ENCODE measurements at places on chromosomes 6 and 20.

- DNase-seq: no peak
These were observed 4.9 kb upstream of the MLN start for GRCh38 chr6:33808641-33809180.

- no peak for DNase-seq
These were observed 55.4 kb downstream of the ZDHHC14 start for GRCh38 chr6:157436219-157436943.

- DNase-seq: no peak
These were observed 59.0 kb upstream of the TULP4 start for GRCh38 chr6:158253248-158253647.

DNA sequence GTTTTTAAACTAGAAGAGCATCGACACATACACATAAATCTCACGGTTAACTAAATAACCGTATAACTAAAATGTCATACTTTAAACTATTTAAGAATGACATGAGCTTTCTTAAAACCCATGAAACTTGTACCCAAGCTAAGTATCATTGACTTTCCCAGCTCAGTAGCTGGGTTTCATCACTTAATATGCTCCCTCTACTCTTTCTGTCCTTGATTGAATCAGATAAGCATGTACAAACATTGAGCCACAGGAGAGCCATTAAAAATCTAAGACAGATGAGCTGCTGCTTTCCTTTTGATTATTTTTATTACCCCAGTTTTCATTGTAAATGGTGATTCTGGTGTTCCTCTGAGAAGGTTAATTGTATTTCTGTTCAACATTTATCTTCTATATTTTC is 115.8 kb downstream of the FOXO3 start:
- no peak for DNase-seq

GRCh38 chr6:43997345-43997677 is 129.9 kb downstream of the MRPL14 start:
- no peak for DNase-seq

GRCh38 chr6:41186031-41186562 is 14.9 kb downstream of the TREML2 start:
- no peak for DNase-seq

DNA sequence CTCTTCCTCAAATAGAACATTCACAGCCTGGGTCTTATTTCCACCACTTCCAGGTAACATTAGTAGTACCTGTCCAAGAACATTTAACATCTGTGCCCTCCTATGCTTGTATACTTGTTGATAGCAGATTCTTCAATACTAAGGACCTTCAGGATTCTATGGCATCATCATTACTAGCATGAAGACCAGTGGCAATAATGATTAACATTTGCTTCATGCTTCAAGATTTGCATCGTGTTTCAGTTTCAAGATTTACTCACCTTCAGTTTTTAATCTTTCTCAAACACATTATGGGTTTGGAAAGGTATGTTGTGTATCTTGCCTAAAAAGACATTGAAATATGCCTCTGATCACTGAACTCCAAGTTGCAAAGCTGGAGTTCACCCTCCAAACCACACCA is 412.8 kb upstream of the NRSN1 start:
- DNase-seq: no peak

DNA sequence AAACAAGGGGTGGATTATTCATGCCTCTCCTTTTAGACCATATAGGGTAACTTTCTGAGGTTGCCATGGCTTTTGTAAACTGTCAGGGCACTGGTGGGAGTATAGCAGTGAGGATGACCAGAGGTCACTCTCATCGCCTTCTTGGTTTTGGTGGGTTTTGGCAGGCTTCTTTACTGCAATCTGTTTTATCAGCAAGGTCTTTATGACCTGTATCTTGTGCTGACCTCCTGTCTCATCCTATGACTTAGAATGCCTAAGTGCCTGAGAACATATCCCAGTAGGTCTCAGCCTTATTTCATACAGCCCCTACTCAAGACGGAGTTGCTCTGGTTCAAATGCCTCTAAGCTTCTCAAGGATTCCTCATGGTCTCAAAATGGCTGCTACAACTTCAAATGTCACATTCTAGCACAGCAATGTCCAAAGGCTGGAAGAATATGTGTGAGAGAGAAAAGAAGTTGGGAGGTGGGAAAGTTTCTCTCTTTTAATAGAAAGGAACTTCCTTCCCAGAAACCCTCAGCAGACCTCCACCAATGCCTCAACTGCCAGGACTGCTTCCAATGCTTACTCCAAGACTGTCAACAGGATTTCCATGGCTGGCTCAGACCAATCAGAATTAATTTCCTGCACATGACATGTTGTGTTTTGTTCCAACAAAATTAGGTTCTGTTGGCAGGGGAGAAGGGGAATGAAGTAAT is 46.6 kb upstream of the SLC9A8 start:
- no peak for DNase-seq

- DNase-seq: peak; percentile 62
These were observed 206.9 kb downstream of the IBTK start for GRCh38 chr6:82040405-82041221.

GRCh38 chr20:48949304-48950170 is 28.0 kb downstream of the ARFGEF2 start:
- no peak for DNase-seq

GRCh38 chr6:51706086-51706485 is 381.3 kb downstream of the PKHD1 start:
- DNase-seq: no peak

- no peak for DNase-seq
These were observed 78.8 kb downstream of the COL19A1 start for GRCh38 chr6:69945192-69945591.

GRCh38 chr6:125340991-125341390 is 39.2 kb upstream of the HDDC2 start:
- DNase-seq: no peak

DNA sequence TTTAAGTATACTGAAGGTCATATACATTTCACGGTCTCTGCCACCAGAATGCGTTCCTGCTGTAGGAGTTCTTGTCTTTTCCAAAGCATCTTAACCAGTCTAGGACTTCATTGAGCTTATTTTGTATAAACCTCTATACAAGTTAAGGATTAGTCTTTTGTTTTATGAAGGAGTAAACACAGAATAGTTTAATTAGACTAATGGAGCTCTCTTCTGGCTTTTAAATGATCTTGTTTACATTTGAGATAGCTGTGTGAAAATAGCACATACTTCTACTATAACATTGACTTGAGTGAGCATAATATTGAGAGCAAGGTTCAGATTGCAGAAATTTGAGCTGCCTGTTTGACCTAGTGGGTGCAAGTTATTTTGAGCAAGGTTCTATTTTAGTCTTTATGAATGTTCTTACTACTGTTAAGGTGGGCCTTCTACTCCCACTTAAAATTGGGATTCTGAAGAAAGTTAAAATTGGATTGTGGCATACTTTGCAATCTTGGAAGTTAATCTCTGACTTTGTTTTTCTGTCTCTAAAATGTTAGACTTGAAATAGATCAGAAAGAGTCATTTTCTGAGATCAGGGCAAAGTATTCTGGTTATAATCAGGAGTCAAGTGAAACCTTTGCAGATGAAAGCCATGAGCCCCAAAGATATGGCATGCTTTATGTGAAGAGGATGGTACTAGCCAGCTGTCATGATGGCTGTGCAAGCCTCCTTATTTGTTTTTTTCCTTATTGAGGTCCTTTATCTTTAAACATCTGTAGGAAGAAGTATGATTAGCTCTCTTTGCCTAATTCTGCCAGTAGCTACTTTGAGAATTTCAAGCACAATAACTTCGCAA is 41.8 kb downstream of the RPRD1B start:
- no peak for DNase-seq

- no peak for DNase-seq
These were observed 1.2 kb downstream of the FAM8A1 start for GRCh38 chr6:17601386-17601703.

- DNase-seq: no peak
These were observed 229.2 kb downstream of the COL12A1 start for GRCh38 chr6:74976701-74977100.

GRCh38 chr6:70667256-70667710 is 400 bp upstream of the SMAP1 start:
- DNase-seq: peak; percentile 77

- no peak for DNase-seq
These were observed 21.6 kb downstream of the TTI1 start for GRCh38 chr20:38011696-38012095.

DNA sequence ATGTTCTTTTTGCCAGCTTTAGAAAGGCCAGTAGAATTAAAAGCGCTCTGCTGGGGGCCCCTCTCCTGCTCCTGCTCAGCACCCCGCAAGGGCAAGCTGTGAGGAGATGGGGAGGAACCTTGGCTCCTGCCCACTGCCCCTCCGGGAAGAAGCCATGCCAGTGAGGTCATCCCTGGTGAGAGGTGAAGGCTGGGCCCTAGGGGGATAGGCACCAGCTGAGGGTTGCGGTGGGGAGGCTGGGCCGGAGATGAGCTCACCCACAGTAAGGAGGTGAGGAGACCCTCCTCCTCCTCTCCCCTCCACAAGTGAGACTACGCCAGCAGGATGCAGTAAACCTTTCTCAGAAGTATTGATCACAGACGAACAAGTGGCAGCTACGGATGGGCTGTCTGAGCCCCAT is 32.1 kb downstream of the LRFN2 start:
- DNase-seq: no peak

- DNase-seq: no peak
These were observed 342.7 kb downstream of the PRL start for GRCh38 chr6:21953831-21954801.

DNA sequence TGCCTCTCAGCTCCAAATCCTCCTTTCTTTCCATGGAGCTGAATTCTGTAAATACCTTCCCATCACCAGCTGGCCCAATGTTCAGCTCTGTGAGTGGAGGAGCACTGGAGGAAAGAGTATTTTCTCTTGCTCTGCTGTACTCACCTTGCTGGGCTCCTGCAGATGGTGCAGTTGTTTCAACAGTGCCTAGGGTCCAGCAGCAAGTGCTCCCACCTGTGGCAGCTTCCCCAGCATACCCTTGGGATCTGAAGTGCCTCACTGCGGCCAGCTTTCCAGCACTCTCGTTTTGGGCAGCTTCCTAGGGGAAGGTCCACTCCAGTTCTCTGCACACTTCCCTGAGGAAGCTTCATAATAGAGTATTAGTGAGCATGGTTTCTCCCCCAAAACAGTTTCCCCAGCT is 170.9 kb downstream of the ARHGAP18 start:
- DNase-seq: no peak

GRCh38 chr6:27892649-27893058 is 19.5 kb downstream of the OR2B2 start:
- no peak for DNase-seq

DNA sequence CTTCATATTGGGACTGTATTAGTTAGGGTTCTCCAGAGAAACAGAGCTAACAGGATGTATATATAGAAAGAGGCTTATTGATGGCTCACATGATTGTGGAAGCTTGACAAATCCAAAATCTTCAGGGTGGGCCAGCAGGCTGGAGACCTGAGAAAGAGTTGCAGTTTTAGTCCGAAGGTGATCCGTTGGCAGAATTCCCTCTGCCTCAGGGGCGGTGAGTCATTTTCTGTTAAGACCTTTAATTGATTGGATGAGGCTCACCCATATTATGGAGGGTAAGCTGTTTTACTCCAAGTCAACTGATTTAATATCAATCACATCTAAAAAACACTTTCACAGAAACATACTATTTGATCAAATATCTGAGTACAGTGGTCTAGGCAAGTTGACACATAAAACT is 113.6 kb downstream of the FLRT3 start:
- no peak for DNase-seq

DNA sequence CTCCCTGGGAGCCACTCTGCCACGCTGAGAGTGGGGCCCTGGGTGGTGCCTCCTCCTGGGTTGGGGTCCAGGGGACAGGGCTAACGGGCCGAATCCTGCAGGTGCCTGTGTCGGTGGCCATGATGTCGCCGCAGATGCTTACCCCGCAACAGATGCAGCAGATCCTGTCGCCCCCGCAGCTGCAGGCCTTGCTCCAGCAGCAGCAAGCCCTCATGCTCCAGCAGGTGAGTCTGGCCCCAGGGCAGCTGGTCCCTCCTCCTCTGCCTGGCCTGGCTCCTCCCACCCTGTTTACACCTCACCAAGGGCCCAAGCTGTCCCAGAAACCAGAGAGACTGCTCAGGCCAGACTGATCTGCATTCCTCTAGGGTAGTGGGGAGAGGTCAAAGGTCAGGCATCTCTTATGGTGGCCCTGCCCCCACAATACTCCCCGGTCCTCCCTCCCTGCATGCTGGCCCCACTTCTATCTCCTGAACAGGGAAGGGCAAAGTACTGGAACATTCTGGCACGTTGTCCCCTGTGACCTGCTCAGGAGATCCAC is 38.6 kb downstream of the FOXP4 start:
- no peak for DNase-seq

GRCh38 chr6:124203101-124203811 is 399.6 kb downstream of the NKAIN2 start:
- DNase-seq: no peak

- DNase-seq: no peak
These were observed 104.4 kb downstream of the NCR2 start for GRCh38 chr6:41439524-41440418.

DNA sequence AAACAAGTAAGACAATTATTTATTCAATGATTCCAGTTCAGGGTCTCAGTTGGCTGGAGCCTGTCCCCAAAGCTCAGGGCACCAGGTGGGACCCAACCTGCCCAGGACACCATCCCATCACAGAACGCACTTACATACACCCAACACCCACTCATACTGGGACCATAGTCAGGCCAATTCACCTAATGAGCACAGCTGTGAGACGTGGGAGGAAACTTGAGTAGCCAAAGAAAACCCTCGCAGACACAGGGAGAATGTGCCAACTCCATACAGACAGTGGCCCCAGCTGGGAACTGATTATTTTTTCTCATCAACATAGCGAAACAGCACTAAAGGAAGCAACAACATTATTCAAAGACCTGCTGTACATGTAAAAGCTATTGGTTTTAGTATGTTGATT is 58.6 kb upstream of the DOK5 start:
- no peak for DNase-seq

DNA sequence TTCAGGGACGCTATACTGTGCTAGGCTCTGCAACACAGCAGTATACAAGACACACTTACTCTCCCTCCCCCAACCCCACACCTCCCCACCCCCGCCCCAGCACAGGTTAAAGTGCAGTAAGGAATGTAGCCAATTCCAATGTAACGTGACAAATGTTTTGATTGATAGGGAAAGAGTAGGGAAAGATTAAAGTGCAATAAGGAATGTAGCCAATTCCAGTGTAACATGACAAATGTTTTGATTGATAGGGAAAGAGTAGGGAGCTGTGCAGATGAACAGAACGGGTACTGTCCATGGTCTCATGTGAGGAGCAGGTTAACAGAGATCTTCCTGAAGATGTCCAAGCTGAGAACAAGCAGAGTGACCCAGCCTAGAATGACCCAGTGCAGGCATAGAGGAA is 69.1 kb downstream of the TMEM244 start:
- DNase-seq: no peak

DNA sequence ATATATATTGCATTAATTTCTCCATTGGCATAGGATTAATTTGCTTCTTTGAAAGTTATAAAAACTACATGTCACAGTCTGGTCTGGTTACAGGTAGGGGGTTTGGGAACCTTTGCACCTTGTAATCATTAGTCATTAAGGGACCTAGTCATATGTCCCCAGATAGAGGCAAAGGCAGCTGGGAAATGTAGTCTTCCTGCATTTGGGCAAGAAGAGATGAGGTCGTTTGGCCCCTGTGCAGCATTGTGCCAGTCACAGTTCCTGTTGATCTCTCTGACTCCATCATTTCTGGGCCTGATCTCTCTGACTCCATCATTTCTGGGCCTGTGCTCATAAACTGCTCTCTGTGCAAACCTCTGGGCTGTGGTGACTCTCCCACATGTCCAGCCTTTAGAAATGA is 73.2 kb downstream of the BCKDHB start:
- no peak for DNase-seq

GRCh38 chr6:75997696-75998095 is 74.8 kb downstream of the IMPG1 start:
- DNase-seq: peak; percentile 49

All from spinal cord (tissue), 10 donors.